ENCODE measurements at places on chromosomes 3 and 15.

GRCh38 chr3:194328053-194328657, 23.0 kb downstream of the CPN2 start:
- peak overlapping the region; percentile 27 for H3K27ac ChIP-seq
- no peak overlapping the region for H3K4me3 ChIP-seq
- peaks cover 4% of the 10 kb centered on the region for H3K4me1 ChIP-seq
- H3K27me3 ChIP-seq: peaks cover 19% of the 10 kb centered on the region
- H3K36me3 ChIP-seq: no peaks in the 10 kb centered on the region

- H3K27ac ChIP-seq: no peak overlapping the region
- H3K4me1 ChIP-seq: peaks cover 22% of the 10 kb centered on the region
- peaks cover 17% of the 10 kb centered on the region for H3K27me3 ChIP-seq
- H3K4me3 ChIP-seq: no peak overlapping the region
- no peaks in the 10 kb centered on the region for H3K36me3 ChIP-seq
- no peak for DNase-seq
These were observed 4.5 kb downstream of the LRRC31 start for GRCh38 chr3:169865176-169865767.

DNA sequence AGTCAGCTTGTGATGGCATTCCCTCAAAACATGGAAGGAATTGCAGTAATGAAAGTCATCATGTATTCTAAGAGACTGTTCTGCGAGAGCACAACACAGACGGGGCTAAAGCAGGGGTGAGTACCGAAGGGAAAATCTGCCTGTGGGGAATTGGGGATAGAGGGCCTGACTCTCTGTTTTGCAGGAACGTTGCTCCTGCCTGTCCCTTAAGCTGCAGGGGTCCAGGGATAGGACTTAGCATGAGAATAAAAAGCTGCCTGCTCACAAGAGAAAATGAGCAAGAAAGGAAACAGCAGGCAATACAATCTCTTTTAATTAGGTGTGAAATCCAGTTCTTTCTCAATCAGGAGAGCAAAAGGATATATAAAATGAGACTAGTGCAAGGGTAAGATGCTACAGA, 62.2 kb downstream of the TIGIT start:
- peaks cover under 1% of the 10 kb centered on the region for H3K4me1 ChIP-seq
- no peak overlapping the region for H3K27ac ChIP-seq
- no peak for DNase-seq

- no peaks in the 10 kb centered on the region for H3K4me1 ChIP-seq
- H3K27ac ChIP-seq: no peak overlapping the region
- no peak for DNase-seq
- H3K27me3 ChIP-seq: no peaks in the 10 kb centered on the region
These were observed 275.9 kb upstream of the TBL1XR1 start for GRCh38 chr3:177473184-177473583.

GRCh38 chr3:128330214-128330842, 136.4 kb downstream of the DNAJB8 start:
- no peaks in the 10 kb centered on the region for H3K36me3 ChIP-seq
- peaks cover 19% of the 10 kb centered on the region for H3K4me1 ChIP-seq
- no peak for DNase-seq
- no peak overlapping the region for H3K4me3 ChIP-seq
- H3K27me3 ChIP-seq: no peaks in the 10 kb centered on the region
- no peak overlapping the region for H3K27ac ChIP-seq

DNA sequence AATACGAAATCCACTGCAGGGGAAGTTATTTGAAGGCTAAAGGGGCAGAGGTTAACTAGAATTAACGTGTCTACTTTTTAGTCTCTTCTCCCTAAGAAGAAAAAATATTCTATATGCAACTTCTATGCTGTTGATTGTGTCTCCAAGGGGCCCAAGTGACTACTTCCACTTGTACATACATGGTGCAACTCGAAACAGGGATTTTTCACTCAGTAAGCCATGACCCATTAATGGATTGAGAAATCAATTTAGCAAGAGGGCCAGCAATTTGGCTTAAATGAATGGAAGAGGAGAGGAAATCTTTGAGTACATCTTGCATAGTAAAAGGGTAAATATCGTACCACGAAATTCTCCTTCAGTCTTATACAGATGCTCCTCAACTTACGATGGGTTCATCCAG, 151.1 kb upstream of the HES1 start:
- H3K27me3 ChIP-seq: peaks cover 48% of the 10 kb centered on the region
- H3K36me3 ChIP-seq: no peaks in the 10 kb centered on the region
- H3K4me1 ChIP-seq: no peaks in the 10 kb centered on the region
- no peak overlapping the region for H3K27ac ChIP-seq
- H3K4me3 ChIP-seq: no peak overlapping the region
- DNase-seq: no peak

DNA sequence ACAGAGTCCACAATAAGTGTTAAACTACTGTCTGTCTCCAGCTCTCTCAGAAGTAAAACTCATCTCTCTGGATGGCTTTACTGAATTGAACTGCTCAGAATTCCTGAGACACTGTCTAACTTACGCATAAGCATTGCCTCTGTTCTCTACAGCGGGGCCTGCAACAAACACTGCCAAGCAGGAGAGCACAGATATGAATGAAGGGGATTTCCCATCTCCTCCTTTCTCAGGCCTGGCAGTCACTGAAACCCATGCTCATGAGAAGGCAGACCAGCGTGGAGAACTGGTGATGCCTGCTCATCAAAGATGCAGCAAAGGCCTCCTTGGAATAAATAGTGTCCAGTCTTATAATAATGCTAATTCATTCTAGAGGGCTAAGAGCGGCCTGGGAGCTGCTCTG, 10.3 kb downstream of the RASGRP1 start:
- peak overlapping the region; percentile 89 for H3K27ac ChIP-seq
- DNase-seq: peak; percentile 75
- H3K36me3 ChIP-seq: peaks cover 69% of the 10 kb centered on the region
- peak overlapping the region; percentile 60 for H3K4me3 ChIP-seq

DNA sequence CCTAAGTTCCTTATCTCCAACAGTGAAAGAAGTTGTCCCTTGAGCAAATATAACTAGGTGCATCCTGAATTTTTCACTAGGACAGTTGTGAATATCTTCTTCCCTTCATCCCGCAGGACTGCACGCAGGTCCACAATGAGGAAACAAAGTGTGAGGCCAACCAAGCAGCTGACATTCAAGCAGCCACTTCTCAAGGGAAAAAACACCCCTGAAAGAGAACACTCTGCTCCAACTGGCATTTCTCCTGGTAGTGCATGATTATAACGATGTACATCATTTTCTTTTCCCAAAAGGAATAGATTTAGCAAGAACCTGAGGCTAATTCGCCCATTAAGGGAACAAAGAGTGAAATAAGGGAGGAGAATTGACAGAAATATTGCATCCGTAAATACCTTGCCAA, 74.5 kb downstream of the ANXA2 start:
- H3K4me3 ChIP-seq: no peak overlapping the region
- H3K4me1 ChIP-seq: peaks cover 5% of the 10 kb centered on the region
- no peaks in the 10 kb centered on the region for H3K36me3 ChIP-seq
- H3K27me3 ChIP-seq: peaks cover 54% of the 10 kb centered on the region
- no peak for DNase-seq

DNA sequence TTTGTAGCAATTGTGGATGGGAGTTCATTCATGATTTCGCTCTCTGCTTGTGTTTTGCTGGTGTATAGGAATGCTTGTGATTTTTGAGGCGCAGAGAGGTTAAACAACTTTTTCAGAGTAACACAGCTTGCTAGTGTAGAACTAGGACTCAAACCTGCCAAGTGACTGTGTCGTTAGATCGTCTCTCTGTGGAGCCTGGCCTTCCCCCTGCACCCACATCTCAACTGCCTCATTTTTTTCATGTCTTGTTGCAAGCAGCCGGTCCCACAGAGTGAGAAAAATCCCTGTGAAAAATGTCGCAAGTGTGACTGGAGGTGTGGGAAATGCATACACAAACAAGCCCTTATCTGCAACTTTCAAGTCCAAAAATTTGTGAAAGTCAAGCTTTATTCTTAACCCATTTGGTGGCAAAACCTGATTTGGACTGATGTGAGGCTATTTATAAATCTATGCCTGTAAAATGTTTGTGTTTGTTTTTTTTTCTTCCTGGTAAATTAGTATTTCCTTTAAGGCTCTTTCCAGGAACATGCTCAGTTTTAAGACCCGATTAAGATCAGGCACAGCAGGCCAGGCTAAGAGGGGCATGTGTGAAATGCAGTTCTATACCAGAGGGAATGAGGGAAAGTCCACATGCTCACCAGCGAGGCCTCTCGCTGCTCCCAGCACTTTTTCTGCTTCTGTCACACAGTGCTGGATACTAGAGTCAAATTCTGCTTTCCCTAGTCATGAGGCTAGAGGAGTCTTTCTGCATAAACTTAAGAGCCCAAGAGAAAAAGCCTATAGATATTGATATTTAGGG, 25.8 kb downstream of the ST6GAL1 start:
- H3K4me1 ChIP-seq: peaks cover 60% of the 10 kb centered on the region
- no peak overlapping the region for H3K4me3 ChIP-seq
- no peak for DNase-seq
- no peak overlapping the region for H3K27ac ChIP-seq
- H3K36me3 ChIP-seq: peaks cover 61% of the 10 kb centered on the region

- peaks cover 13% of the 10 kb centered on the region for H3K4me1 ChIP-seq
- H3K4me3 ChIP-seq: no peak overlapping the region
- H3K27me3 ChIP-seq: peaks cover 34% of the 10 kb centered on the region
- H3K36me3 ChIP-seq: peaks cover 2% of the 10 kb centered on the region
- no peak overlapping the region for H3K27ac ChIP-seq
These were observed 3.1 kb downstream of the KIF7 start for GRCh38 chr15:89652131-89652530.

DNA sequence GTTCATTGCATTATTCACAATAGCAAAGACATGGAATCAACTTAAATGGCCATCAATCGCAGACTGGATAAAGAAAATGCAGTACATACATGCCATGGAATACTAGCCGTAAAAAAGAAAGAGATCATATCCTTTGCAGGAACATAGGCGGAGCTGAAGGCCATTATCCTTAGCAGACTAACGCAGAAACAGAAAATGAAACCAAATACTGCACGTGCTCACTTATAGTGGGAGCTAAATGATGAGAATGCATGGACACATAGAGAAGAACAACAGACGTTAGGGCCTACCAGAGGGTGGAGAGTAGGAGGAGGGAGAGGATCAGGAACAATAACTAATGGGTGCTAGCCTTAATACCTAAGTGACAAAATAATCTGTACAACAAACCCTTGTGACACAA, 57.9 kb downstream of the RASA2 start:
- peak; percentile 74 for DNase-seq
- peaks cover 36% of the 10 kb centered on the region for H3K4me1 ChIP-seq
- peaks cover 84% of the 10 kb centered on the region for H3K36me3 ChIP-seq
- H3K27ac ChIP-seq: peak overlapping the region; percentile 49
- H3K27me3 ChIP-seq: no peaks in the 10 kb centered on the region

- H3K36me3 ChIP-seq: peaks cover 23% of the 10 kb centered on the region
- peaks cover 30% of the 10 kb centered on the region for H3K4me1 ChIP-seq
- DNase-seq: peak; percentile 83
- H3K27ac ChIP-seq: peak overlapping the region; percentile 97
- H3K27me3 ChIP-seq: peaks cover 29% of the 10 kb centered on the region
These were observed 730 bp downstream of the HIGD1A start for GRCh38 chr3:42803414-42804105.

DNA sequence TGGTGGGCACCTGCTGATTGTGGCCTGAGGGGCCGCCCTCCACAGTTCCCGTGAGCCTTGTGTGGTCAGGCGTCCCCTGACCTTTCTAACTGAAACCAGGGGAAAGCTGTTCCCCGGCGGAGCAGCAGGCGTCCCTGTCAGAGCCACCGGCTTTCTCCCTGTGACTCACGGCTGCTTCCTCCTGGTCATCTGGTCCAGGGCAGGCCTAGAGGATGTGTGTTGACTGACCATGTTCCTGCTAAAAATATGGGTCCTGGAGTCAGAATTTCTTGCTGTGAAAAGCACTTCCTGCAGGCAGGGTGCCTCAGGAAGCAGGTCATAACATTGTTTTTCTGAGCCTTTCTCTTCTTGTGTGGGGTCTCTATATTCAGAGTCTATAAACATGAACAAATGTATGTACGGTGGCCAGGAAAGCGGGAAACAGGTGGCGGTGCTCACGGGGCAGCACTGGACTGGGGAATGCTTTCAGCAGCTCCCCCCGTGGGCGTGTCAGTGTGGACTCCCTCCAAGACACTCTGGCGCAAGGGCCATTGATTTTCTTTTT, 38.4 kb upstream of the CGNL1 start:
- DNase-seq: no peak
- no peak overlapping the region for H3K4me3 ChIP-seq
- no peak overlapping the region for H3K27ac ChIP-seq

DNA sequence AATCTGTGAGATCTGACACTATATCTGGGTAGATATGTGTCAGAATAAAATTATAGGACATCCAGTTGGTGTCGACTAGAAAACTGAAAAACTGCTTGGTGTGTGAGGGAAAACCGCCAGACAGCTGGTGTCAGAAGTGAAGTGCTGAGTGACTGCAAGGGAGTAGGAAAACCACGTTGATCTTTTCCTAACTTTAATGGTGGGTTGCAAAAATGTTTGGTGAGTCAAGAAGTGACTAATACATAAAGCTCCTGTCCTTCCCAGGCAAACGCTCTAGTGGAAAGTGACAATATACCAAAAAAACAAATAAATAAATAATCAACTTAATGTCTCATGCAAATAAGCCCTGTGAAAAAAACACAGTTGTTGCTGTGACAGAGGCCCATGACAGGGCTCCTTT, 7.3 kb upstream of the CD96 start:
- peaks cover 36% of the 10 kb centered on the region for H3K4me1 ChIP-seq
- no peak overlapping the region for H3K27ac ChIP-seq
- peaks cover 2% of the 10 kb centered on the region for H3K36me3 ChIP-seq
- peak; percentile 38 for DNase-seq

DNA sequence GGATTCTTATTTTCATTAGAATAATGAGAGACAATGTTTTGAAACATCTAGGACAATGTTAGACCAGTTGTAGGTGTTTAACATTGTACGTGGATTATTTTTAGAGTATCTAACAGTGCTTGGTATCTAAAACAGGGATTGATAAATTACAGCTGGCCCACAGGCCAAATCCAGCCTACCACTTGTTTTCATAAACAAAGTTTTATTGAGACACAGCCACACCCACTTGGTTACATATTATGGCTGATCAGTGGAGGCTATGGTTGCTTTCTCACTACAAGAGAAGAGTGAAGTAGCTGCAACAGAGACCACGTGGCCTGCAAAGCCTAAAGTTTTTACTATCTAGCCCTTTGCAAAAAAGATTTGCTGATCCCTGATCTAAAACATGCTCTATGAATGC, 223.1 kb upstream of the CTNNB1 start:
- peaks cover 8% of the 10 kb centered on the region for H3K27me3 ChIP-seq
- H3K36me3 ChIP-seq: peaks cover 2% of the 10 kb centered on the region
- H3K4me1 ChIP-seq: peaks cover 47% of the 10 kb centered on the region
- H3K27ac ChIP-seq: no peak overlapping the region
- peak; percentile 40 for DNase-seq
- no peak overlapping the region for H3K4me3 ChIP-seq

- H3K36me3 ChIP-seq: no peaks in the 10 kb centered on the region
- H3K4me1 ChIP-seq: no peaks in the 10 kb centered on the region
- no peak overlapping the region for H3K27ac ChIP-seq
- no peak for DNase-seq
These were observed 335.2 kb downstream of the C3orf38 start for GRCh38 chr3:88485001-88485400.

- DNase-seq: no peak
- no peak overlapping the region for H3K4me3 ChIP-seq
- H3K36me3 ChIP-seq: no peaks in the 10 kb centered on the region
These were observed 57.3 kb downstream of the LINGO1 start for GRCh38 chr15:77575203-77575934.

Measured in activated CD4-positive, alpha-beta T cell treated with anti-CD3 and anti-CD28 coated beads, Interleukin-2, amount 10 ng/mL, durations not matched to agents 24 days and 14 days (primary cell).